NCI-H2171 (cell line): ENCODE measurements at places on chromosomes 16 and 17.
A peak's percentile ranks its signal among the peaks of the same experiment; 100 is the strongest.

GRCh38 chr17:78431692-78431958 is 53.2 kb downstream of the PGS1 start:
- DNase-seq = no peak

DNA sequence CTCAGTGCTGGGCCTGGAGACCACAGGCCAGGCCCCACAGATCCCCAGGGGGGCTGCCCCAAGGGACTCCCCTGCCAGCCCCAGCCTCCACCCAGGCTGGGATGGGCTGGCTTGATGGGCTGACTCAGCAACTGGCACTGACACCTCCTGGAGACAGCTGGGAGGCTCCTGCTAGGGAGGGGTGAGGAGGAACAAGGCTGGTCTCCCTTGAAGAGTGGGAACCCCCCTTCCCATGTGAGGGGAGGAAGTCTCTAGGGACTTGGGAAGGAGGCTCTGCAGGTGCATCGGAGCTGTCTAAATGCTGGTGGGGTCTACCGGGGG is 10.4 kb downstream of the NHERF1 start:
- DNase-seq = peak; percentile 83

DNA sequence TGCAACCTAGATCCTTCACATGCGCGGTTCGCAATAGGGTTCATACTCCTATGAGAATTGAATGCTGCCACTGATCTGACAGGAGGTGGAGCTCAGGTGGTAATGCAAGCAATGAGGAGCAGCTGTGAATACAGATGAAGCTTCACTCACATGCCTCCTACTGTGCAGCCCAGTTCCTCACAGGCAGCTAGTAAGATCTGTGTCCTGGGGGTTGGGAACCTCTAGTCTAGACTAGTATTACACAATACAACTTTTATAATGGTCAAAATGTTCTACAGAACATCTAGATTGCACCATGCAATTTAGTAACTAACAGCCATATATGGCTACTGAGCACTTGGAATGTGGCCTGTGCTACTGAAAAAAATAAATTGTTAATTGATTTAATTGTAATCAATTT is 26.7 kb downstream of the ABCA5 start:
- DNase-seq = no peak

DNA sequence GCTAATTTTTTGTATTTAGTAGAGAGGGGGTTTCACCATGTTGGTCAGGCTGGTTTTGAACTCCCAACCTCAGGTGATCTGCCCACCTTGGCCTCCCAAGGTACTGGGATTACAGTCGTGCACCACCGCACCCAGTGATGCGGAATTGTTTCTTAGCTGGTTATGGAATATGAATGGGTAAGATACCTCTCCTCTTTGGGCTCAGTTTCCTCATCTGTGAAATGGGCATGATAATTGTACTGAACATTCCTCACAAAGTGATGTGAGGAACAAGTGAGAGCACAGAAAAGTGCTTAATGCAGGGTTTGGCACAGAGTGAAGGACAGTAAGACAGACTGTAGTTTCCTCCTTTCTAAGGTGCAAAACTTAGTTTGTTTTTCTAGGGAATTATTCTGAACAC is 31.0 kb upstream of the NFAT5 start:
- DNase-seq = no peak

DNA sequence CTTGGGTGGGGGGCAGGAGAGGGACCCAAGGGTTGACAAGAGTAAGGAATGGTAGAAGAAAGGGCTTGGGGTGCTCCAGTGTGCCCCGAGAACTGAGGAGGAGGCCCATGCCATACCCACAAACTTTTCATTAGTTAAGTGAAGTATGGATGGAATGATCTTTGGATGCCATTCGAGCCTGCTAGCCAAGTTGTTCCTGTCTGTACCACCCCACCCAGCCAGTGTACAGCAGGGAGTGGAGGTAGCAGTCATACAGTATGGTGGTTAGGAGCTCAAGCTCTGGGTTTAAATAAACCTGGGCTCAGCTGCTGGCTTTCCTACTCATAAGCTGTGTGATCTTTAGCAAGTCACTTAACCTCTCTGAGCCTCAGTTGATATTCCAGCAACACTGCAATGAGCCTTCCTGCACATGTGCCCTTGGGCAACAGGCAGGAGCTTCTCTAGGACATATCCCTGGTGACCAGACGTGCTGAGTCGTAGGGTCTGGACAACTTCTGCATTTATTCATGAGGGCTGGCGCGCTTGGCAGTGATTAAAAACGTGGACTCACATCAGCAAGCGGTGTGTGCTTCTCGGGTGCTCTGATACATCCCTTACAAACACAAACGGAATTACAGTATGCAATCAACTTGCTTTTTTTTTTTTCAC is 22.9 kb downstream of the ITPRIPL2 start:
- DNase-seq = no peak

- DNase-seq = peak; percentile 35
Observed at GRCh38 chr17:40311575-40311974, 2.6 kb downstream of the RARA start.

- DNase-seq = no peak
Observed at GRCh38 chr16:85199069-85199725, 86.9 kb upstream of the CIBAR2 start.

GRCh38 chr16:67022531-67023214 is 6.3 kb upstream of the CBFB start:
- DNase-seq = no peak
